ENCODE measurements at places on chromosomes 16 and 17.

- DNase-seq = no peak
Measured at GRCh38 chr17:76558198-76559095, 18.6 kb downstream of the PRCD start.

GRCh38 chr16:26139091-26139490 is 447.3 kb downstream of the HS3ST4 start:
- no peak for DNase-seq

- no peak for DNase-seq
Measured at GRCh38 chr17:52124993-52125392, 33.5 kb downstream of the CA10 start.

DNA sequence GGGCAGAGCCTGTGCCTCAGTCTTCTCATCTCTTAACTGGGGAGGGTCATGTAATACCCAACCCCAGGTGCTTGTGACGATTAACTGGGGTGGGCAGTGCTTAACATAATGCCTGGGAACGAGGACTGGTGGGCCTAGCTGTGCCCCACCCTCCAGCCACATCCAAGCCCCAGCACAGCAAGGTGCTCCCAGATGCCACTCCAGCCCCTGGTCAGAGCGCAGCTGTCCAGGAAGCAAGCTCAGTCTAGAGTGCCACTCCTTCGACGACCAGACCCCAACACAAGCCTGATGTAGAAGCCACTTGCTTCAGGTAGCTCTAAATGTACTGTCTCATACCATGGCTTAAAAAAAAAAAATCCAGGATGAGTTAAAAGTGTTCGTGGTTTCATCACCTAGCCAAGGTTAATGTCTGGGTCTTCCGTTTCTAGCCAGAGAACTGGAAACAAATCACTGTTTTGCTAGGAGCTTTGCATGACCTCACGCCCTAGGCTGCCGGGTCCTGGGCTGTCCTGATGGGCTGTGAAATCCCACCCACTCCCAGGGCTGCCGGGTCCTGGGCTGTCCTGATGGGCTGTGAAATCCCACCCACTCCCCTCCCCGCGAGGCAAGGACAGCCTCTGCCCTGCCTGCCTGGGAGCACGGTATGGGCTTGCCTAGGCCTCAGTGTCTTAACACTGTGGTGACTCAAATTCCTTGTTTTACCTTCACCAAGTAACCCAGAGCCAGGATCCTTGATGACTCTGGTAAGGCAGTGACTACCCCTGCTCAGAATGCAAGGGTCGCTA is 7.7 kb downstream of the MIEF2 start:
- no peak for DNase-seq

DNA sequence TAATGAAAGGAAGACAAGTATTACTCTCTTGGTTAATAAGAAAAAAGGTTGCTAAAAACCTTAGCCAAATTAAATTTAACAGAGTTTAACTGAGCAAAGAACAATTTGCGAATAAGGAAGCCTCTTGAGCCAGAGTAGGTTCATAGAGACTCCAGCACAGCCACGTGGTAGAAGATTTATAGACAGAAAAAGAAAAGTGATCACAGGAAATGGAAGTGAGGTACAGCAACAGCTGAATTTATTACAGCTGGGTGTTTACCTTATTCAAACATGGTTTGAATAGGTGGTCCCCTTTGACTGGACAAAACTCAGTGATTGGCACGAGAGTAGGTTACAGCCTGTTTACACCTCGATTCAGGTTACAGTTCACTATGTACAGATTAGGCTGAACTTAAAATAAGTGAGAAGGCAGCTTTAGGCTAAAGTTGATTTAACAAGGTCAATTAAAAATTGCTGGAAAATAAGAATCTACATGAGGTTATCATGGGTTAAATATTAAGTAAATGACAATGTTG is 3.3 kb upstream of the CCL15 start:
- no peak for DNase-seq

DNA sequence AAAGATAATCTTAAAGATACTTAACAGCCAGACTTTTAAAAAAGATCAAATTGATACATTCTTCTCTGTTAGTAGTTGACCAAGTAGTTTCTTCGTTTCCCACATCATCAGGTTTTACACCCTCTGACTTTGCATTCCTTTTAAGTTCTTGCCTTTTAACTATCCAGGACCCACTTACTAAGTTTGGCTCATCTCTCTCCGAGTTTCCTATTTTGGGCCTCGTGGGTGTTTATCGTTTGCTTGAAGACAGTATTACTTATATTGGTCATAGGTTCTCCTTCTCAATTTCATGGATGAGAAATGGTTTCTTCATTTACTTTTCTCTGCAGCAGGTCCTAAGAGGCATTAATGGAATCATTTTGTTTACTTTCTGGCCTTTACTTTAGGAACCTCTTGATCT is 43.2 kb downstream of the RPA1 start:
- no peak for DNase-seq

DNA sequence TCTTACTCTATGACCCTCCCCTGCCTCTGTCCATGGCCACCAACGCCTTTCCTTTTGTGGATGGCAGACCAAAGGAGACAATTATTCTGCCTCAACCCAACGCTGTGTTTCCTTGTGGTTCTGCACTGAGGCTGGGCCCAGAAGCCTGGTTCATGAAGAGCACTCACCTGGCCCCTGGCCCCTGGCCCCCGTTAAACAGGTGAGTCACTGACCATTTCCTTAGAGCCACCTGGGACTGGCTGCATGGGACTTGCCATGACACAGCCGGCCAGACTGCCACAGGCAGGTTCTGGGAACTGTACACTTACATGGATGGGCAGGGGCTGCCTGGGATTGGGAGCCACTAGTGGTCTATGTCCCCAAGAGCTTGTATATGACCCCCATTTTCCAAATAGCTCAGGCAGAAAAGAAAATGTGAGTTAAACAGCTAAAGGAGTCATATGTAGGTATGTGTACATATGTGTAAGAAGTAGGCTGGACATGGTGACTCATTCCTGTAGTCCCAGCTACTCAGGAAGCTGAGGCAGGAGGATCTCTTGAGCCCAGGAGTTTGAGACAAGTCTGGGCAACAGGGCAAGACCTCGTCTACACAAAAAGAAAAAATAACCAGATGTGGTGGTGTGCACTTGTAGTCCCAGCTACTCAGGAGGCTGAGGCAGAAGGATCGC is 181.9 kb upstream of the CACNG5 start:
- no peak for DNase-seq

GRCh38 chr17:6940186-6940649 is 55.6 kb upstream of the ALOX12 start:
- no peak for DNase-seq

- DNase-seq = no peak
Measured at GRCh38 chr17:2366747-2367494, 29.6 kb downstream of the SGSM2 start.

GRCh38 chr17:64006361-64007088 is 8.4 kb downstream of the PRR29 start:
- no peak for DNase-seq

DNA sequence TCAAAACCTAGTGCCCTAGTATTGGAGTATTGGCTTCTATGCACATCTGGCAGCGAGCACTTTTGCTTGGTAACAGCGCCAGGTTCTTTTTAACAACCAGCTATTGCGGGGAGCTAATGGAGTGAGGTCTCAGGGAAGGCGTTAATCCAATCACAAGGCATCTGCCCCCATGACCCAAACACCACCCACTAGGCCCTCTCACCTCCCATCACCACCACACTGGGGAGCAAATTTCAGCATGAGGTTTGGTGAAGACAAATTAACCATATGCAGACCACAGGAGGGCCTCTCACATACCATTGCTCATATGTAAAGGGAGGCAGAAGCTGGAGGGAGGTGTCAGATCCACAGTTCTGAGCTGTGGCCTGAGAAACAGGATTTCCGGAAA is 893 bp upstream of the ODF4 start:
- DNase-seq = no peak

DNA sequence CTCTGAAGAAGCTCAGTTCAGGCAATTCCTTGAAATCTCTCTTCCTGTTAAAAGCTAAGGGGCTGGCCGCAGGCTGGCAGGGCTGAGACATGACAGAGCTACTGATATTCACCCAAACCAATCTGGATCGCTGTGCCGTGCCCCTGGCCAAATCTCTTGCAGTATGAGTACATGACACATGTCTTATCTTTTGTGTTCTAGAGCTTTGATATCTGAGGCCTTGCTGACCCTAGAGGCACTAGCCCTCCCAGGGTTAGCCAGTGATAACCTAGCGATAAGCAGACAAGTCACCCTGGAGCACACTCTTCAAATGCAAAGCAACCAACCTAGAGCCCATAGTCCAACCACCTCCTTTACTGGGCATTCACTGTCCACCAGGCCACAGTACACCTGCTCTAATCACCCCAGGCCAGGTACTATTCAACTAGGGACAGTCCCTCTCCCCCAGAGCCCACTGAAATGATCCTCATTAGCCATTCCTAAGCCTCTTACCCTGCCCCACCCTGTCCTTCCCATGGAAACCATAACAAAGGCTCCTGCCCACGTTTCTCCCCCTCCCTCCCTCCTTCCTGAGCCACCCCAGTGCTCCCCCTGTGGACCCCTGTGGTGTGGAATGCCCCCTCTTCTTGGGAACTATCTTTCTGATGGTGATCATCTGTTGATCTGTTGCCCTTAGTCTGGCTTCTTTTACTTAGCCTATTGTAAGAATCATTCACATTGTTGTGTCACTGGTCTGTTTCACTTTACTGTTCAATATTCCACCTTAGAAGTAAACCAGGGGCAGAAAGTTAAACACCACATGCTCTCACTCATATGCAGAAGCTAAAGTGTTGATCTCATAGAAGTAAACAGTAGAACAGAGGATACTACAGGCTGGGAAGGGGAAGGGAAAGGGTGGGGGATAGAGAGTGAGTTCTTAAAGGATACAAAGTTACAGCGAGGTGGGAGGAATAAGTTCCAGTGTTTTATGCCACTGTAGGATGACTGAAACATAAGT is 52.5 kb downstream of the TEKT5 start:
- no peak for DNase-seq

GRCh38 chr16:68800257-68800875 is 43.0 kb upstream of the TANGO6 start:
- no peak for DNase-seq

DNA sequence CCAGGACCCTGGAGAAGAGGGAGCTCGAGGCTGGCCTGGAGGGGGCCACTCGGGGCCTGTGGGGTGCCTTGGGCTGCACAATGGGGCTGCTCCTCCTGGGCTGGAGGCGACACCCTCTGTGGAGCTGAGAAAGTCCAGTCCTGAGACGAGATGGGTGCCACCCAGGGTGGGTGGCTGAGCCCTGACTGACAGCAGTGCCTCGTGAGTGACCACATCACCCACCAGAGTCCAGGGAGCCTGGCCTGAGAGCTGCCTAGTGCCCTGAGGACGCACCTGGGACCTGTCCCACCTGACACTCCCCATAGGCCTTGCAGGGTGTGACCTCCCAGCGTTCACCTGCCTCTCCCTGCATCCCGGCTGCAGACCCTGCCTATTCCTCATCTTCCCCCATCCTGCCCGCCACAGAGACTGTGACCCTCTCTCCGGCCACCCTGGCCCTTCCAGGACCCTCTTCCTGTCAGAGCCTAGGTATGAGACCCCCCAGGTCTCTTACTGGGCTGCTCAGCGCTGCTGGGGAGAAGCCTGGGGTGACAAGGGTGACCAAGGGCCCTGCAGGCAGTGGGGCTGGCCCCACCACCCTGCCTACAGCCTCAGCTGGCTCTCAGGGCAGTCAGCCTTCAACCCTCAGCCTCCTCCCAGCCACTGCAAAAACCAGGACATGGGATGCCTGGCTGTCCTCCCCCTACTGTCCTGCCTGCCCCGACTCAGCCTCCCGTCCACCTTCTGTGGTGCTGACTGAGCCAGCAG is 41.2 kb downstream of the TNFRSF13B start:
- DNase-seq = no peak

DNA sequence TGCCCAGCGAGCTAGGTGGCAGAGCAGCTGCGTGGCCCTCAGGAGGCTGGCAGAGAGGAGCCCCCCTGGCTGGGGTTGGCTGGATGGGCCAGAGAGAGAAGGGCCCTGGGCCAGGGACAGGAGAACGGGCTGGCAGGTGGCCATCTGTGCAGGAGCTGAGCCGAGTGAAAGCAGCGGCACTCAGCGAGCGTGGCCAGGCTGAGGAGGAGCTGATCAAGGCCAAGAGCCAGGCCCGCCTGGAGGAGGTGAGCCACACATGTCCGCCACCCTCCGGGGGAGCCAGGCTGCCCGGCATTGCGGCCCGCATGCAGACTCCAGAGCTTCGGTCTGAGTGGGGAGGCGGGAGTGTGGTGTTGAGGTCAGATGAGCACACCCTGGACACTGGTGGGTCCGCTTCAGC is 2.1 kb upstream of the RAC3 start:
- no peak for DNase-seq

GRCh38 chr17:4559139-4559791 is 1.1 kb downstream of the GGT6 start:
- no peak for DNase-seq

DNA sequence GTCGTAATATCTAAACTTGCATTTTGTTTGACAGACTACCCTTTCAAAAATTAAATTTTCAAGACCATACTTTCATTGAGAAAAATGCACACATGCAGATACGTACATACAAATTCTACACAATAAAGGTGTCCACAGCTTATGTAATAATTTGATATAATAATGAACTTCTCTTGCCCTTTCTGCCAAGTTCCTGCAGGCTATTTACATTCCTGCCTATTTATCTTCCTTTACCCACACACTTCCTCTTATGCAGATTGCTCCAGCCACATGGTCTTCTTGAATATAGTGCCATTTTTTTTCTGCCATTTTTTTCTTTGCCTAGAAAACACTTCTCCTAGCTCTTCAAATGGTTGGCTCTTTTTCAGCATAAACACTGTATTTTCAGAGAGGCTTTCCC is 826.9 kb upstream of the CDH8 start:
- DNase-seq = no peak

DNA sequence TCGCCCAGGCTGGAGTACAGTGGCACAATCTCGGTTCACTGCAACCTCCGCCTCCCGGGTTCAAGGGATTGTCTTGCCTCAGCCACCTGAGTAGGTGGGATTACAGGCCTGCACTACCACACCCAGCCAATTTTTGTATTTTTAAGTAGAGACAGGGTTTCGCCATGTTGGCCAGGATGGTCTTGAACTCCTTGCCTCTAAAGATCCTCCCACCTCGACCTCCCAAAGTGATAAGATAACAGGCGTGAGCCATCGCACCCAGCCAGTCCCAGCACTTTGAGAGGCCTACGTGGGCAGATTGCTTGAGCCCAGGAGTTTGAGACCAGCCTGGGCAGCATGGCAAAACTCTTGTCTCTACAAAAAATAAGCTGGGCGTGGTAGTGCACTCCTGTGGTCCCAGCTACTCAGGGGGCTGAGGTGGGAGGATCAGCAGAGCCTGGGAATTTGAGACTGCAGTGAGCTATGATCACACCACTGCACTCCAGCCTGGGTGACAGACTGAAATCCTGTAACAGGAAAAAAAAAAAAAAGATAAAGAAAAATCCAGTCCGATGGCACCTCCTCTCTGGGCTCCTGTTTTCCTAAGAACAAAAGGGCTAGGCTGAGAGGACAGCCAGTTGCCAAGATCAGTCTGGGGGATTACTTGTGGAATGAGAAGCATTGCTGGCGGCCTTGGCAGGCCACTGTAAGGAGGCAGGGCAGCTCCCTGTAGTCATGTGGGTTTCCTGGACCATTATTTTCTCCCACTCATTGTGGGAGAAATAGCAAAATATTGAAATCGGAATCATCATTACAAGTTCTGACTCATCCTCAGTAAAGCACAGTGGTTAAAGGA is 3.0 kb upstream of the PIPOX start:
- no peak for DNase-seq

- no peak for DNase-seq
Measured at GRCh38 chr17:56393156-56393555, 200.3 kb upstream of the NOG start.

GRCh38 chr16:82609140-82609539 is 17.6 kb upstream of the CDH13 start:
- no peak for DNase-seq
